ENCODE measurements at places on chromosomes 7 and 10.

DNA sequence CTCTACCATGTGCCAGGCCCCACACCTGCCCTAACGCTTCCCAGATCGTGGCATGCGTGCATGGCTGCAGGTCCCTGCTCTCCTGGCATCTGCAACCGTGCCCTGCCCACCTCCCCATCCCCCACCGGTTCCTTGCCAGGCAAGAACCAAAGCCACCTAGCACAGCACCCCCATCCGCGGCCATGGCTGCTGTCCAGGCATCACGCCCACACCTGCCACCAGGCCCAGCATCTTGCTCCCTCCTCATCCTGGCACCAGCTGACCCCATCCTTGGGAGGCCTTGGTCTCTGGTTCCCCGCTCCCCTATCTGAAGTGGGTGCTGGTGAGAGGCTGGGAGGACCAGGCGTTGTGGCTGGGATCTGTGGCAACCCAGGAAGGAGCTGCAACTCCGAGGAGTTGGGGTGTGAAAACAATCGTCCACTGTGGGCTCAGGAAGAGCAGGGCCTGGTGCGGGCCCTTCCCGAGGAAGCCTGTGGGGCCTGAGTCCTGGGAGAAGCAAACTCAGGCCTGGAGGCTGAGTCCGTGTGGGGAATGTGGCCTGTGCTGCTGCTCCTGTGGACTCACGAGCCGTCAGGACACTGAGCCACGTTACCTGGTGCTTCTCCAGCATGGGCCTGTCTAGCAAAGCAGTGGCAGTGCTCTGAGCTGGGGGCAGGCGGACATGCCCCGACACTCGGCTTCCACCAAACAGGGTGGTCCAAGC is 417.1 kb downstream of the DNAJB6 start:
- DNase-seq = no peak

- no peak for DNase-seq
Measured at GRCh38 chr7:47578579-47579270, 3.2 kb downstream of the TNS3 start.

- DNase-seq = no peak
Measured at GRCh38 chr7:157360483-157361025, 23.8 kb downstream of the DNAJB6 start.

DNA sequence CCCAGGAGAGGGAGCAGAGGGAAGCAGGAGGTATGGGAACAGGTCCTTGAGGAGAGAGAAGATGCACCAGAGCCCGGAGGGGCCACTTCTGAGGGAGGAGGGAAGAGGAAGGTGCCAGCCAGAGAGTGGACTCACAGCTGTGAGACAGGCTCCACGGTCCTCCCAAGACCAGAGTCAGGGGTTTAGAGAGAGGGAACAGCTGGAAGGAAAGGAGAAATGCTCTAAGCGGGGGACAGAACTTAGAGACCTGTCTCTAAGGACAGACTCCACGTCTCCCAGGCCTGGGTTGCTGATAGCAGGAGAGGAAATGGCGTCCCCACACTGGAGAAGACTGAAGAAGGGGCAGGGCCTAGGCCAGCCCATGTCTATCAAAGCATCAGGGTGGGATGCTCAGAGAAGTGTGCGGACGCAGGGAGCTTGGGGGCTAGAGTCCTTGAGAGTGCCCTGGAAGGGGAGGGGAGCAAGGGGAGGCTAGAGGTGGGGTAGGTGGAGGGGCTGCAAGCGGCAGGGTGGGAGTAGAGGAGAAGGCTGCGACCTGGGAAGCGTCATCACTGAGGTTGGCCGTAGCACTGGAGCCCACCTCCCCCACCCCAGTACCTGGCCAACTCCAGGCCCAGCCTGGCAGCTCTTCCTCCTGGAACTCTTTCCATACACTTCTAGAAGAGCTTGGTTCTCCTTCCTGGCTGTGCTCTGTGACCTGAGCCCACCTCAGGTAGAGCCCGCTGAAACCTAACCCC is 25.6 kb upstream of the GRID1 start:
- DNase-seq = peak; percentile 58

- no peak for DNase-seq
Measured at GRCh38 chr10:93334901-93335327, 147.2 kb downstream of the MYOF start.

GRCh38 chr7:12423355-12423996 is 19.8 kb upstream of the VWDE start:
- DNase-seq = no peak

DNA sequence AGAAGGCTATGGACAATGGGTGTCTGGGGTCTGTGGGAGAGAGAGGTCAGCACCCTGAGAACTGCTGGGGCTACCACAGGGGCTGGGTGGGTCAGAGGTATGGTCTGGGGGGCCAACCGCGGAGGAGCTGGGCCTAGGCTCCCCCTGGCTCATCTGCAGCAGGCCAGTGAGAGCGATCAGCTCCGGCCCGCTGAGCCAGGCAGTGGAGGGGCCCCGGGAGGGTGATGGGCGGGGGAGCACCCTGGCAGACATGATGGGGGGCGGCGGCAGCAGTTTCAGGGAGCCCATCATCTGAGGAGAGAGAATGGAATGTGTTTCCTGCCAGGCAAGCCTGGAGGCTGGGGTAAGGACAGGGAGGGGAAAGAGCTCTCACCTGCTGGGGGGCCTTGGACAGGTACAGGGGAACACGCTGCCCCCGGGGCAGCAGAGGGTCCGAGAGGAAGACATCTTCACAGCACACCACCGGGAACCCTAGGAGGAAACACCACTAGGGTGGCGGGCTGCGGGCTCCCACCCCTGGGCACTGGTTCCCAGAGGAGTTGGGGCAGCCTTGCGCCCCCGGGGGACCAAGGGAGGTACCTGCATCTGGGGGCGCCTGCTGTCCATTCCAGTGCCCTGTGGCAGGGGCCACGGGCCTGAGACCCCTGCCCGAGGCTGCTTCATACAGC is 1.3 kb downstream of the SAP25 start:
- no peak for DNase-seq

- no peak for DNase-seq
Measured at GRCh38 chr7:103766660-103767059, 222.8 kb downstream of the RELN start.

GRCh38 chr7:107666790-107667189 is 6.2 kb downstream of the SLC26A4 start:
- DNase-seq = no peak

DNA sequence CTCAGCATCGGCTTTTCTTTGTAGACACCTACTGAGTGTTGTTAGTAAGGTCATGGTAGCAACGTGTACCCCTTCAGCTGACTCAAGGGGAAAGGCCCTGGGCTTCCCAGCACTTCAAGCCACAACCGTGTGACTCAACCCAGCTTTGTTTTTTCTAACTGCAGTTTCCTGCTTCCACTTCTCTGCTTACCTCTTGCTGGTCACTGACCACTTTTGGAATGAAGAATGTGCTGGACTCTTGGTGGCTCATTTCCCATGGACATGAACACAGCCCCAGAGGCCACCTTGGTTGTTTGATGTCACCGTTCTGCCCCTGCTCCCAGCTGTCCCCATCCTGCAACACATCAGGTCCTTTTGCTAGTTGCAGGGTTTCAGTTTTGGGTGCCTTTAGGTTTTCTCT is 69.5 kb upstream of the ZNF438 start:
- DNase-seq = peak; percentile 37

DNA sequence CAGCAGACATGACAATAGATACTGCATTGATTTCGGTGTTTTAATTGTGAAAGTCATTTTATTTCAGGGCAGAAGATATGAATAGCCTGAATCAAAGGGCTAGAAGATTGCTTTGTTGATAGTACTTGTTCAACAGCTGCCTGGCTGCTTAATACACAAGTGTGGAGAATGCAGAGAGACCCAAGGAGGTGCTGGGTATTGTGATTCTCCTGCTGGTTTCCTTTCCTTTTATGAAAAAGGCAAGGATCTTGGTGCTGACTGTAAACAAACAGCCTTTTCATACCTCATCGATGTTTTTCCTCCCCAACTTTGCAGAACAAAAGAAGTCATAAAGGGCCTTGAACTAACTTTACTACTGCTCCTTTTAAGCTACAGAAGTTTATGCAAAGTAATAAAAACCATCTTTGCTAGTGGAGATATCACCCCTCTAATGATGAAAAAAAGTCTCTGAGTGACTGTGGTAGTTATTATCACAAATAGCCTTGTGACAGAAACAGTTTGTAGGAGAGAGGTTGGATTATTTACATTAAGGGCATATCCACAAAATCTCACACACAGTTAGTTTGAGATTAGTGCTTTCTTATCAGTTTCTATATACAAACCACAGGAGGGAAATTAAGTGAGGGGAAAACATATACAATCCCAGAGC is 800.0 kb downstream of the LRMDA start:
- DNase-seq = no peak

DNA sequence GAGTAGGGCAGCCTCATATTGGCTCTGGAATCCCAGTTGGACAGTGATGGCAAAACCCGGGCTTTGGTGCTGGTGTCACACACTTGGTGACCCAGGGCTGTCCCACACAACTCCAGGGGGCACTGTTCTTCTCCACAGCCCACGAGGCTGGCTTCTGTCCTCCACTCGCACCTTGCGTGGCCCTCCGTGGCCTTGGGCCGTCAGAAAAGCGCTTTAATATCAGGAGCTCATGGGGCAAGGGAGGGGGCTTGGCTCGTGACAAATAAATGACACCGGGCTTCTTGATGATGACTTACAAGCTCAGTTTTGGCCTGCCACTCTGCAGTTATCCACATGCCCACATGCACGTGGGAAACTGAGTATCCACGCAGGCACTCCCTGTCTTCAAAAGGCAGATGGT is 8.1 kb downstream of the DOCK1 start:
- no peak for DNase-seq

- DNase-seq = no peak
Measured at GRCh38 chr7:2245883-2246675, 4.1 kb downstream of the NUDT1 start.

DNA sequence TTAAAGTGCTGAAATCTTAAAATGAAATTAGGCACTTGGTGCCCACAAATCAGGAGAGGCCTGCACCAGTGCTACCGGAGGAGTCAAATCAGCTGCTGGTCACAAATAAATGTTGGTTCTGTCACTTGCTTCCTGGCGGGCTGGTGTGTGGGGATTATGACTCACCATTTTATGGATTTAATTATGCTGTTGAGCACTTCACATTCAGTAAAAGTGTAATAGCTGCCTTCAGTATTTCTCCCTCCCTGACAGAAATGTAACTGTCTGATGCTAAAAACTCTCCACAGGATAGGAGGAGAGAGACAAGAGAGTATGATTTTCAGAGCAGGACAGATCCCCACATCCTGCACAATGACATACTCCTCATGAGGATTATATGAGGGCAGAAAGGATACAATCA is 186.0 kb downstream of the JAZF1 start:
- no peak for DNase-seq

DNA sequence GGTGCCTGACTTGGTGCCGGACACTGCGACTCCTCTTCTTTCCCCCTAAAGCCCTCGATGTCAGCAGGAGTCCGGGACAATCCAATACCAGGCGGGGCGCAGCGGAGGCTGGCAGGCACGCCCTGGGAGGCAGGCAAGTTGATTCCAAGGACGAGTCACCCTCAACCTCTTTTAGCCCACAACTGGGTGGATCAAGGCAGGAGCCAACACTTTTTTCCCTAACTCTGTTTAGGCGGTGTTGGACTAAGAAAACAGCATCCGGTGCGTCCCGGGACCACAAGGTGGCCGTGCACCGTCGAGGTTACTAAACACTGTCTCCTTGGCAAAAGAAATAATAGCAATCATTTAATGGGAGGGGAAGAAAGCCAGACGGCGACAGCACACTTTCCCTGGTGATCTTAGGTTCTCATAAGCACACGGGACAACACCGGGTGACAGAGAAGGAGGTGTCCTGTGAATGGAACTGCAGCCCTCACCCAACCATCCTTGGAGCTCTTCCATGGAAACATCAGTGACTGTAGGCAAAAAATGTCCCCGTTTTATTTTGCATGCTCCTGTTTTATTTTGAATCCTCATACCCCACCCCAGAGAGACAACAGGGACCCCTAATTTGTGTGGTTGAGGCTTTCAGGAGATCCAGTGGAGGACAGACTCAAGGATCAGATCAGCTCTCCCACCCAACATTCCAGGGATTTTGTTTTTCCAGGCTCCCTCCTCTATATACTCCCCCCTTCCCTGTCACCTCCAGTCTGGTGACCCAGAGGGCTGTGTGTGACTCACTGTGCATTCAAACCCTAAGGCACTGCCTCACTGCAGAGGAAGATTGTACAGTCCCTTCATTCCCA is 1.3 kb upstream of the CALCR start:
- no peak for DNase-seq

DNA sequence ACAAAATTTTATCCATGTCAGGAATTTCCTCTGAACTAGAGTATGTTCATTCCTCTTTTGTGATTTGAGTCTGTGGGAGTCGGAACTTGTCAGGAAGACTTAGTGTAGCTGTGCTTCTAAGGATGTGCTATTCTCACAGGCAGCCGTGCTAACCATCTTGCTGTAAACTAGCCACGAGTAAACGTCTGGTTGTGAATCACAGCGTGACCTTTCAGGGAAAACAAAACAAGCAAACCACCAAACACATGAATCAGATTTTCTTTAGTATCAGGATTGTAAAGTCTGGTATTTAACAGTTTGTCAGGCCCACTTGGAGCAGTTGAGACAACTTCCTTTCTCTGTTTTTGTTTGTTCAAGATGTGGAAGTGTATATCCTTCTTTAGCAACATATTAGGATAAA is 32.0 kb downstream of the AUTS2 start:
- DNase-seq = peak; percentile 13

GRCh38 chr10:79310911-79311573 is 36.2 kb upstream of the PPIF start:
- DNase-seq = no peak

DNA sequence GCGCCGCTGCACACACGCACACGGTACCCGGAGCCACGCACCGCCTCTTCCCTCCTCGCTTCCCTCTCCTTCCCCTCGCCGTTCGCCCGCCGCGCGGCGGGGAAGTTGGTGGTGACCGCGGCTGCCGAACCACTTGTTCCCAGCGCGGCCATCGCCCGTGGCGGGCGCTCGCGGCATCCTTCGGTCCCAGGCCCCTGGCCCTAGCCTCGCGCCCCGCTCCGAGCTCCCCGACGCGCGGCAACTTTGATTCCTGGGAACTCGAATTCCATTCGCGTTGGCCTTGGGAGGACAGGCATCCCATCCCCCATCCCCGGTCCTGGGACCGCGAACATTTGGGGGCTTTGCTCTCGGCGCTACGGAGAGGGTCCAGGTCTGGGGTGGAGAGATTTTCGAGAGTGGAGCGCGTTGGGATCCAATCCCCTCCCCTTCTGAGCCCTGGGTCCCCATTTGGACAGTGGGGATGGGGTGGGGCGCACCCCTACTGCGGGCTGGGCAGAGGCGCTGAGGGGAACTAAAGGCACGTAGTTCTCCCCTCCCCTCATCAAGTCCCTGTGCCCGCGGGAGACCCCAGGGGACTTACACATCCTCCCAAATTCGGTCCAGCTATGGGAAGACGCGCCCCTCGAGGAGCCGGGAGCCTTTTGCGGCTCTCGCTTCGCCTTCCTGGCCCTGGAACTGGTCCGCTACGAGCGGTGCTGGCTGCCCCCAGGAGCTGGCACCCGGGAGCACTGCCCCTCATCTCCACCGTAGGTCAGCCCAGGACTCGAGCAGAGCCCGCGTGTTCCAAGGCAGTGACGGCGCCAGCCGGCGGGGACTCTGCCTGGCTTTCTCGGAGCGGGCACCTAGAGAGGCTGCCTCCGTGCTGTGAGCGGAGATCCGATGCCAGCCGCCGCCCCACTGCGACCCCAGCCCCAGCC is 834 bp downstream of the CDH23 start:
- no peak for DNase-seq

Data from GM13977 (cell line).